ENCODE measurements at places on chromosomes 1 and 21.

GRCh38 chr1:44016890-44017400, 14.3 kb downstream of the SLC6A9 start:
- no peak for DNase-seq

DNA sequence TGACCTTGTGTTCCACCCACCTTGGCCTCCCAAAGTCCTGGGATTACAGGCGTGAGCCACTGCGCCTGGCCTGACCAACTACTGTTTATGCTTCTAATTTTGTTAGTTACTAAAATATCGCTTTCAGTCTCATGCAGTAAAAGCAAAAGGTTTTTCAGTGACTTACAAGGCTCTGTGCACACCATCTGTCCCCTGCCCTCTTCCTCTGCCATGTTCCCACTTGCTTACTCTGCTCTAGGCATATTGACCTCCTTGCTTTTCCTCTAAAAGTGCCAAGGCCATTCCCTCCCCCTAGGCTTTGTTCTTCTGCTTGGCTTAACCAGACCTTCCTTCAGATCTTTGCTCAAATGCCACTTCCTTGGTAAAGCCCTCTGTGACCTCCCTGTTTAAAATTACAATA, 276.9 kb downstream of the KIF26B start:
- no peak for DNase-seq

DNA sequence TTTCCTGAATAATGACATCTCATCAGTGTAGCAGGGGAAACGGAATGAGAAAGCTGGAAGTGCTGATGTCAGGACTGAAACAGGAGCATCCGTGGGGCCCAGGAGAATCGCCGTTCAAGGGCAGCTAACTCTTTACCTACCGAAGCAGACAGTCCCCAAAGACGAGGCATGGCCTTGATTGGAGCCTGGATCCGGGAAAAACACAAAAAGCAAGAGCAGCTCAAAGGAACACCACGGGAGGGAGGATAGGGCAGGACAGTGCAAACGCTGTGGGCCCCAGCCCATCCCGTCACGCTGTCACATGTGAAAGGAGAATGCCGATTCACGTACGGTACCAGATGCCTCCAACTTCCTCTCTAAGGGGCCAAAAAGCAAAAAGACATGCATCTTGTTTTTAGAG, 34.9 kb downstream of the WNT9A start:
- no peak for DNase-seq

DNA sequence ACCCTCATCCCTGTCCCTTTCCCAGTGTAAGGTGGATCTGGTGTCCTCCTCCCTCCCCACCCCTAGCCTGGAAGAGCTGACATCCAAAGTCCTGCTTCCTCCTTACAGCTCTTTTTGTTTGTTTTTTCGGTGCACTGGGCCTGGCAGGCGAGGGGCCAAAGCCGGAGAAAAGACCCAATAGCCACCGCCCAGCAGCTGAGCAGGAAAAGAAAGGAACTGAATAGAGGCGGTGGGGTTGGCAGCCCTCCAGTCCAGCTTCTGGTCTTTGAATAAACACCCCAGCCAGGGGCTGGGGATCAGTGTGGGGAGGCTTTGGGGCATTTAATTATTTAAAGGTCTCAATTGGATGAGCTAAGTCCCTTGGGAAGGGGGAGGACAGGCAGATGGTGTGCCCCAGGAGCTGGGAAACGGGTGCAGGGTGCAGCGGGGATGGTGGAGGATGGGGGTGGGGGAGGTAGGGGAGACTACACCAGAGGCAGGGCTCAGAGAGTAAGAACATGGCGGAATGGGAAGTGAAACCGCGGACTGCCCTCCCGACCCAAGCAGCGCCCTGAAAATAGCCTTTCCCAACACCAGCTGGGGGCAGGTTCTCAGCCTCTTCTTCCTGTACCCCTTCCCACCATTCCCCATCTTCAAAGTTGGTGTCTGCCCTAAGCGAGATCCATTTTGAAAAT, 20.2 kb downstream of the BTG2 start:
- DNase-seq, result no peak

DNA sequence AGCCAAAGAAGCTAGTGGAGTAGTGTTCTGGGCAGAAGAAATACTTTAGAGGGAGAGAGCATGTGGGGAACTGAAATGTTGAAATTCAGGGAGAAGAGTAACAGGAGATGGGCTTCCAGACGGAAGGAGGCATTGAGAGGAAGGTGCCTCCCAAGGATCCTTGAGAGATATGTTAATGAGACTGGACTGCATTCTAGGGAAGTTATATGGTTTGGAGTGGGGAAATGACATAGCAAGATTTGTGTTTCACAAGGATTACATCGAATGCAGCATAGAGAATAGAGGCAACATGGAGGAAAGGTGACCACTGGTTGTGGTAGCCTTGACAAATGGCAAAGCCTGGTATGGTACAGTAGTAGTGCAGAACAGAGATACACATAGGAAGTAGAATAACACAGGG, 160.5 kb upstream of the HMCN1 start:
- no peak for DNase-seq

GRCh38 chr21:36211660-36212512, 55.3 kb downstream of the DOP1B start:
- DNase-seq, result no peak

DNA sequence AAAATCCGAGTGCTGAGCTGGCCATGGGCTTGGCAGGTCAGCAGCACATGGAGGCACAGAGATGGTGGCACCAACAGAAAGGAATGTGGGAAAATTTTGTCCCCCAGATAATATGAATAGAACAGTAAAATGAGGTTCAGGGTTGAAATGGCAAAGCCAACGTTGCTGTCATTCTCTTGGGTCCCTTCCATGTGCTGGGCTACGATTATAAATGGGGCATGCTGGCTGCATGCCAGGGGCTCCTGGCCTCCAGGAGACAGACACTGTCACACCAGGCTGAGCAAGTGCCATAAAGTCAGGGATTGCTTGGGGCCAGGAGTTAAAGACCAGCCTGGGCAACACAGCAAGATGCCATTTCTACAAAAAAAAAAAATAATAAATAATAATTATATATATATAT, 77.1 kb downstream of the TOMM20 start:
- no peak for DNase-seq

DNA sequence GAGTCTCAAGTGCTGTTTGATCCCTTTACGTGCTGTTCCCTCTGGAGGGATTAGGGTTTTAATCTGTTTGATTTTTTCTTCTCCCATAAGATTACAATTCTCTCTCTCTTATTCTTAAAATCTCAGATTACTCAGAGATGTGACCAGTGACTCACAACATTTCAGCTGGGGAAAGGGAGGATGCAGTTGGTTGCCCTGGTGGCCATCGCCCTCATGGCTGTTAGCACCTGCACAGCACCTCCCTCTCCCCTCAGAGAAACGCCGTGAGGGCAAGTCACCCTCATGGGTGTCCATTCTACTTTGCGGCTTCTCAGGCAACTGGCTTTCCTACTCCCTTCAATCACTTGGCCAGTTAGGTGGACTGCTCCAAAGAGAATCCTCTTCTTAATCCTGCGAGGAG, 42.4 kb upstream of the KCNA3 start:
- no peak for DNase-seq

DNA sequence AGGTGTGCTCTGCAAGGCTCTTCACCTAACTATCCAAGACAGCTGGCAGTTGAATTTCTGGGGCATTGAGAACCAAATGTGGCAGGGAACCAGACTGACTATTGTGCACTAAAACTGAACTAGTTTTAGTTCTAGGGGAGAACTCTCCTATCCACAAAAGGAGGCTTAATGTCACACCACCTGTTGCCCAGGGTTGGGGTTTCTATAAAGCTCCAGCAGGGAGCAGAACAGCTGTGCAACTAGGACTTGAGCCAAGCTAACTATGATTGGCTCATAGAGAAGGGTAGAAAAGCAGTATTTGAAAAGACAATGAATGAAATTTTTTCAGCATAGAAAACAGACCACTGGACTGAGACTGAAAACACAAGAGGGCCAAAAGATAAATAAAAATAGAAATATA, 53.3 kb upstream of the FGGY start:
- no peak for DNase-seq

DNA sequence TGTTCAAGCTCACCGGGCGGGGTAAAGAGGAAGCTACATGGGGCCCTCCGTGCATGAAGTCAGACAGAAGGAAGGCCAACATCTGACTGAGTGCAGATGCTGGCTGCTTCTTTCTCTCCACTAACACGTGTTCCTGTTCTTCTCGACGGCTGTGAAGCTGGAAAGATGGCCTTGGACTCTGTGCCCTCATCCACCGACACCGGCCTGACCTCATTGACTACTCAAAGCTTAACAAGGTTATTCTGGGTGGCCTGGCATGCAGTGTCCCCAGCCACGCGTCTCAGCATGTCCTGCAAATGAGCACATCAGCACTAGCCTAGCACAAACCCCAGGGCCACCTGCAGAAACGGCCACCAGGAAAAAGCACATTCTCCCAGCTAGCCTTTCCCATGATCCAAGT, 41.2 kb downstream of the ACTN2 start:
- DNase-seq, result no peak

GRCh38 chr1:194338241-194338948, 1152.0 kb upstream of the B3GALT2 start:
- no peak for DNase-seq

- DNase-seq, result no peak
These were observed 8.0 kb upstream of the RNPC3 start for GRCh38 chr1:103517380-103518047.

DNA sequence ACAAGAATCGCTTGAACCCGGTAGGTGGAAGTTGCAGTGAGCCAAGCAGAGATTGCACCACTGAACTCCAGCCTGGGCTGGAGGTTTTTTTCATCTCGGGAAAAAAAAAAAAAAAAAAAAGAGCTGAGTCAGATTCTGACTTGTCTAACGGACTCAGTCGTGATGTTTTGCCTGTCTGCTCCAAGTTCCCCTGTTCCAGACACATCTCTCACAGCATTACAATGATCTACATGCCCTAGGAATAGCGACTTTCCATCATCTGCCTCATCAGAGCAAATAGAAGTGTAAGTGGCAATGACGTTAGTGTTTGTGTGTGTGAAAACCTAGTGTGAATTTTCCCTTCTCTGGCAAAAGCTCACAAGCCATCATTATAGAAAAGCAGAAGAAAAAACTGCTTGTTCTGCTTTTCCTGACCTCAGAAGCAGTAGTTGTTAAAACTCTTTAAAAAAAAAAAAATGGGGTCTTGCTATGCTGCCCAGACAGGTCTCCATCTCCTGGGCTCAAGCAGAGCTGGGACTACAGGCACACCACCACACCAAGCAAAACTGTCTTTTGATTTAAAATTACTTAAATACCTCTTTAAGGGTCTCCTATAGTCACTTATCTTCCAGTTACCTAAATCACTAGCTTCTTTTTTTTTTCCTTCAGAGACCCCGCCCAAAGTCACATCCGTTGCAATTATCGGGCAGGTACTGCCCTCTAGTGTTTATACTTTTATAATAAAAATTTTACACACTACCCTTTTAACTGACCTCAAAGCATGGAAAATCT, 37.3 kb downstream of the PLEKHO1 start:
- DNase-seq, result no peak

- no peak for DNase-seq
These were observed 73.6 kb downstream of the SLC27A3 start for GRCh38 chr1:153848805-153849204.

DNA sequence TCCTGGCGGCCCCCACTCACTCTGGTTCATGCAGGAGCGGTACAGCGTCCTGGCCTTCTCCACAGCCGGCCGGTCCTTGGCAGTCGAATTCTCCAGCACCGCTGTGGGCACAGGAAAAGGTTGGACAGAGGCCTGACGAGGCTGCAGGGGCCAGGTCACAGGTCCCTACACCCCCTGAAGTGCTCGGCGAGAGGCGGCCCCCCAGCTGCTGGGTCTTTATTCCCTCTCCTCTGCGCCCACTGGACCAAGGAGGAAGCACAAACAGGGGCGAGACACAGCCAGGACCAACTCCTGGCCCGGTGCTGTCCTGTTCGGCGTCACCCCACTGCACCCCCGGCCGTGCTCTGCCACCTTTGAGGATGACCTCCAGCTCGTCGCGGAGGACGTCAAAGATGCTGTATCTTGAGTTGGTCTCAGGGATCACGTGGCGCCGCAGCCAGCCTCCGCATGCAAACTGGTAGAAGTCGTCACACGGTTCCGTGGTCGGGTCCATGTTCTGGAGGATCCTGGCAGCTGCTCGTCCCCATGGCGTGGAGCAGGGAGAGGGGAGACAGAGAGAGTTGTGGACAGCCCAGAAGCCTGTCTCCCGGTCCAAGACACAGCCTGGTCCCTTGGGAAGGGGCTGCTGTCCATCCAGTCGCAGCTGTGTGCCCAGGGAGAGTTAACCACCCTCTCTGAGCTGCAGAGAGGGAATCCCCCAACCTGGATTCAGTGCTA, 22.9 kb downstream of the PRXL2B start:
- DNase-seq, result no peak

DNA sequence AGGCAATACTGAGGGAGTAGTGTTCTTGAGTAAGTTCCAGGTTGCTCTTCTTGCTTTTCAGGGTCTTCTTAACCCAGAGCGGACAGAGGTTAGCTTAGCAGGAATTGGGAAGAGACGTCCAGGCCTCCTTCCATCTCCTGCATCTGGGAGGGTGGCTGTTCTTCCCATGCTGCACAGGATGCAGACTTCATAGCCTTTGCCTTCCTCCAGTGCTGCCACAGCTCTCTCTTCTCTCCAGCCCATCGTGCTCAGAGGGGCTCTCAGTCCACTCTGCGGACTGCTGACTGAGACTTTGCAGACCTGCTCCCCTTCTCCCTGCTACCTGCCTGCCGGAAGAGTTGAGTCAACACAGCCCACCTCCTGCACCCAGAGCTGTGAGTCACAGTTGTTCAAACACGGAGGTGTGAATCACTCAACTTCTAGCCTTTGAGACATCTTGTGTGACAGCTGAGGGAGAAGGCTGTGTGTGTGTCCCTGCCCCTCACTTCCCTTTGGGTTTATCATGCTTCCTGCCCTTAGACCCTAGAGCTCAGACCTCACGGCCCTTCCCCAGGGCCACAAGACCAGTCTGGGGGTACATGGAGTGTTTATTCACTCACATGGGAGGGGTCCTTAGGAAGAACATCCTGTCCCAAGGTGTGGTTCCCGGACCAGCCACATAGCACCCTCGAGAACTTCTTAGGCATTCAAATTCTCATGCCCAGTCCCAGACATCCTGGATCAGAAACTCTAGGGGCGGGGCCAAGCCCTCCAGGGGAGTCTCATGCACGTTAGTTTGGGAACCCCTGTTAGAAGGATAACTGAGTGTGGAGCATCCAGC, 158.3 kb upstream of the CACNA1E start:
- DNase-seq, result peak; percentile 14

DNA sequence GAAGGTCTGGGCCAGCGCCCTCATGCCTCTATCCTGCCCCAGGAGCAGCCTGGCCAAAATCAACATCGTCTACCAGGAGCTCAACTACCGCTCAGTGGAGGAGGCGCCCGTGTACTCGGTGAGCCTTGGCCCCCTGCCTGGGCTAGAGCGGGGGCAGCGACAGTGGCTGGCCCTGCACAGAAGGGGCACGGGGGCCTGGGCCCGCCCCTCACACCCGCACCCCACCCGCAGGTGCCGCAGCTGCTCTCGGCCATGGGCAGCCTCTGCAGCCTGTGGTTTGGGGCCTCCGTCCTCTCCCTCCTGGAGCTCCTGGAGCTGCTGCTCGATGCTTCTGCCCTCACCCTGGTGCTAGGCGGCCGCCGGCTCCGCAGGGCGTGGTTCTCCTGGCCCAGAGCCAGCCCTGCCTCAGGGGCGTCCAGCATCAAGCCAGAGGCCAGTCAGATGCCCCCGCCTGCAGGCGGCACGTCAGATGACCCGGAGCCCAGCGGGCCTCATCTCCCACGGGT, 10.8 kb downstream of the SCNN1D start:
- no peak for DNase-seq

GRCh38 chr1:38817267-38818174, 42.1 kb downstream of the RRAGC start:
- DNase-seq, result no peak
